SJCRH30 (cell line): ENCODE measurements at places on chromosomes 5 and 9.

DNA sequence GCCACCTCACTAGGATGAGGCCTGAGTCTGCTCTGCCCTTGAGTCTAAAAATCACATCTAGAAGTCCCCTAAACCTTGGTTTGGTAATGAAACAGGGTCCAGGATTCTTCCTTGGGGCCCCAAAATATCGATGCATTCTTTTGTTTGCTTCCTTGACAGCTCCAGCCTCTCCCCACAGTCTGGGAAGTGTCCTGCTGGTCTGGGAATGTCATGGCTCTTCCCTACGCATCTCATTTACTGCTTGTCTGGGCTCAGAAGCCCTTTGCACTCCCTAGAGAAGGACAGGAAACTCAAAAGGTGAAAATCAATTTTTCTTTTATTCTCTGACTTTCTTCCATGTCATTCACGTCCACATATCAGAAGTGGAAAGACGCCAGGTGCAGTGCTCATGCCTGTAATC is 115.8 kb downstream of the DRD1 start:
- DNase-seq: no peak

DNA sequence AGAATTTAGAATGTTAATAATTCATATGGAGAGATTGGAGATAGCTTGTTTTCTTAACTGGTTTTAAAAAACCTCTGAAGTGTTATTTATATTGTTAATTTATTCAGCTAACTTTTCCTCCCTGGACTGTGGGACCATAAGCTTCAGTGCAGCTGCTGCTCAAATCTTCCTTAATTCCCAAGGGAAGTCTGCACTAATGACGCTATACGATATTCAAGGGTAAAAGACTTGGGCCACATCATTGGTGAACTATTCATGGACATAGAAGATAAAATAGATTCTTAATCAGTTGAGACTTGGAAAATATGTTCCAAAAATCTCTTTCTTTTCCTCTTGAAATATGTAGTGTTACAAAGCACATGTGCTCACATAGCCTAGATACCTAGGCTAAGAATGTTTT is 31.1 kb upstream of the GAS1 start:
- DNase-seq: peak; percentile 65

- no peak for DNase-seq
These were observed 90.3 kb downstream of the ANKRD55 start for GRCh38 chr5:56142614-56143372.

DNA sequence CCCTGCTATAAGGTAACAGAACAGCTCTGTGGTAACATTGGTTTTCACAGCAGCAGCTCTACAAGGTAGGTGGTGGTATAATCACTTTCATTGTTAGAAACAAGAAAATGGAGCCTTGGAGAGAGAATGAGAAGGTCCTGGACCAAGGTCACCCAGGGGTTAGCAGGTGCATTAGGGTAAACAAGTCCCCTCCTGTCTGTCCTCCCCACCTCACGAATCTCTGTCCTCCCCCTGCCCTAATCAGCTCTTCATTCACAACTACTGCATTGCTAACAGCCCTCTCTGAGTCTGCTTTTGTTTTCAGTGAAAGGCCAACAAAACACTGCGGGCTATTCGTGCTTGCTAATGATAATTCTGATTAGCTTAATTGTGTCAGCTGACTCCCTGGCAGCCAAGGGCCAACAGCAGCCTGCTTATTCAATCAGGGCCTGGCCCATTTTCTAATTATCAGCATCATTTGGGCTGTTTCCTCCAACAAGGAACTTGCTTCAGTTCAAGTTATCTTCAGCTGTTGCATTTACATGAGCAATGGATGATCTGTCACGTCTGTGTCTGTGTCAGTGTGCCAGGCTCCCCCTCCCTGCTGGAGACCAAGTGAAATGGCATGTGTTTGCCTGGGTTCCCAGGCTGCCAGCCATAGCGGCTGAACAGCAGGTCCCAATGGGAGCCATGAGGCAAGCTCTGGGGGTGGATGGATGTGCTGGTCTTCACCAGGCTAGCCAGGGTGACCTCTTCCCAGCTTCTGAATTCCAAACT is 56.7 kb upstream of the EQTN start:
- DNase-seq: no peak

DNA sequence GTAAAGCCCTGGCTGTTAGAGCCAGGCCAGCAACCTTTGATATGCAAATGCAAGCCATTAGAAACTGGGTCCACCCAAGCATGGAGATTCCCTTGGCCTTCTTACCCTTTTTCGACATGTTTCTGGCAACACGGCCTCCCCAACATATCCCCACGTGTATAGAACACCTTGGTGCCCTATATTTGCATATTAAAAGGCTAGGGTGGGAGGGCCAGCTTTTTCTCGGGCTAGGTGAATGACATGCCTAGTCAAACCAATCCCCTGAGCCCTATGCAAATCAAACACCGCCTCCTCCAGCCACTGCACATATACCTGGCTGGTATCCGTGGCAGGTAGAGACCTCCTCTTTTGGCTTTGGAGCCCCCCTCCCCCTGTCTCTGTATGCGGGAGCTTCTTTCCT is 55.6 kb upstream of the ZFR start:
- DNase-seq: no peak

DNA sequence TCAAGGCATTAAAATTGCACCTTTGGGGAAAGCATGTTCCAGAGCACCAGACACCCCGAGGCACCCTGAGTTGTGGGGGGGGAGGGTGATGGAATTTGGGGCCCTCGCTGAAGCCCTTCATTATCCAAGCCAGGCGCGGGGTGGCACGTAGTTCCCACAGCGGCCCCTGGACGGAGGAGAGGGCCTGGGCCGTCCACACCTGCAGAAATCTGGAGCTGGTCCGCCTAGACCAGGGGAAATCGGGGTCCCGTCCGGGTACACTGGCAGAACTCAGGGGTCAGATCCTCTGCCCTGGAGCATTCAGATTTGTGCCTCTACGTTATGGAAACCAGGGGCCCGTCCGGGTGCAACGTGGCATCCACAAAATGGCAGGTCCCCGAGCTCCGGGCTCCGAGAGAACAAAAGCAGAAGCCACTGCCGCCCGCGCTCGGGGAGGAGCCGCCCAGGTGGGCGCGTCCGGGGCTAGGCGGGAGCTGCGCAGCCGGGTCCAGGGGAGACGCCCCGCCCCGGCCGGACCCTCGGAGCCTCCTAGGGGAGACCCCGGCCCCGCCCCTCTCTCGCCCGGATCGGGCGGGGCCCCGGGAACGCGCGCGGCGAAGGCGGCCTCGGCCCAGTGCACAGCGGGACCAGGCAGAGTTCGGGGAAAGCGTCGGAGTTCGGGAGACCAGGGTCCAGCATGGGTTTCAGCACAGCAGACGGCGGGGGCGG is at the start of gene PLEKHG4B:
PLEKHG4B (plus strand) TSS at position 613 of the 708 bp plus-strand sequence; CDS start at position 677, 64 bp downstream.
- DNase-seq: no peak
